ENCODE measurements at places on chromosomes 2 and 18.

- DNase-seq: no peak
These were observed 36.2 kb downstream of the SNED1 start for GRCh38 chr2:241034490-241035141.

GRCh38 chr2:3195641-3196476, 181.8 kb downstream of the EIPR1 start:
- no peak for DNase-seq

GRCh38 chr2:128797937-128798336, 479.3 kb upstream of the HS6ST1 start:
- no peak for DNase-seq

DNA sequence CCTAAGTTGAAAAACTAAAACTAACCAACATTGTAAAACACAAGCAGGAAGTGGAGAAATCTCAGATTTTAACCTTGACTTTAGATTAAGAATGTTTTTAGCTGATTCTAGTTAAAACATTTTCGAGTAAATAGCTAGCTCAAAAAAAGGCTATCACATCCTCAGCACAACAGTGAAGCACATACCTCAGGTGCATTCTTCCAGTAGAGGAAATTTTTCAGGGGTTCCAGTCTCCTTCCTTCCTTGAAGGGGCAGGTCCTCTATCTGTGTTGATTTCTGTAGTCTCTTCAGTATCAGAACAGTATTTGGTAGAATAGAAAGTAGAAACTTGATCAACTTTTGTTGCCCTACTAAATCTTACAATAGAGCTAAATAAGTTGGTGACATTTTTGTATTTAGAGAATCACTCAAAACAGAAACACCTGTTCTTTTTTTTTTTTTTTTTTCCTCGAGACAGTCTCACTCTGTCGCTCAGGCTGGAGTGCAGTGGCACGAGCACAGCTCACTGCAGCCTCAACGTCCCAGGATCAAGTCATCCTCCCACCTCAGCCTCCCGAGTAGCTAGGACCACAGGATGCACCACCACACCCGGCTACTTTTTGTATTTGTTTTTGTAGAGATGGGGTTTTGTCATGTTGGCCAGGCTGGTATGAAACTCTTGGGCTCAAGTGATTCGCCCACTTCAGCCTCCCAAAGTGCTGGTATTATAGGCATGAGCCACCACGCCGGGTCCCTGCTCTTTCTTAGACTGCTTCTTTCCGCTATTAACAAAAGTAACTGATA, 6.9 kb upstream of the GPR155 start:
- DNase-seq: peak; percentile 27

DNA sequence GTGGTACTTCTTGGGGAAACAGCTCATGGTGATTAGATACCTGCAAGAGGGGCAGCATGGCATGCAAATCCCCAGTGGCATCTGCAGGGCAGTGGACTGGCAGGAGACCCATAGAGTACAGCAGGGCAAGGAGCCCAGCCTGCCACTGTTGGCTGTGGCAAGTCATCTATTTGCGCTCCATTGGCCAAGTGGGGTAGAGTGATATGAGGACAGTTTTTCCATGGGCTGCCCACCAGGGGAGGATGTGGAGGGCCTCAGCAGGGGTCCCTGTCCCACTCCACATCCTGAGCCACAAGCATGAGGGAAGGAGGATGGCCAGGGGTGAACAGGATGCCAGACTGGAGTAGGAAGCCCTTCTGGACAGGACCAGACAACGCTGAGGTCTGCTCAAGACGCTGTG, 50.9 kb upstream of the OTOF start:
- no peak for DNase-seq

DNA sequence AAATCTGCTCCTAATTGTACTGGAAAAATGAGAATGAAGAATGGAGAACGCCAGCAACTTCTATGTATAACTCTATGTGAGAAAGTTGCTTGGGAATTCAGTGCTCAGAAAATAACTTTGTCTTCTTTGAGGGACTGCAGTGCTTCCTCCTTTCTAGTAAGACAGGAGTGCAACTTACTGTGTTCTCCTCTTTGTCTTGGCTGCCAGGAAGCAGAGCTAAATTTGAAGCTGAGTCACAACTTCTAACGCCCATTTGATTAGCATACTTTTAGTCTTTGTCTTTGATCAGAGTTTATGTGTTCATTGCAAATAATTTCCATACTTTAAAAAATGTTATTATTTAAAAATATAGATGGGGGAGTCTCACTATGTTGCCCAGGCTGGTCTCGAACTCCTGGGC, 6.6 kb downstream of the ARHGAP25 start:
- peak; percentile 17 for DNase-seq

DNA sequence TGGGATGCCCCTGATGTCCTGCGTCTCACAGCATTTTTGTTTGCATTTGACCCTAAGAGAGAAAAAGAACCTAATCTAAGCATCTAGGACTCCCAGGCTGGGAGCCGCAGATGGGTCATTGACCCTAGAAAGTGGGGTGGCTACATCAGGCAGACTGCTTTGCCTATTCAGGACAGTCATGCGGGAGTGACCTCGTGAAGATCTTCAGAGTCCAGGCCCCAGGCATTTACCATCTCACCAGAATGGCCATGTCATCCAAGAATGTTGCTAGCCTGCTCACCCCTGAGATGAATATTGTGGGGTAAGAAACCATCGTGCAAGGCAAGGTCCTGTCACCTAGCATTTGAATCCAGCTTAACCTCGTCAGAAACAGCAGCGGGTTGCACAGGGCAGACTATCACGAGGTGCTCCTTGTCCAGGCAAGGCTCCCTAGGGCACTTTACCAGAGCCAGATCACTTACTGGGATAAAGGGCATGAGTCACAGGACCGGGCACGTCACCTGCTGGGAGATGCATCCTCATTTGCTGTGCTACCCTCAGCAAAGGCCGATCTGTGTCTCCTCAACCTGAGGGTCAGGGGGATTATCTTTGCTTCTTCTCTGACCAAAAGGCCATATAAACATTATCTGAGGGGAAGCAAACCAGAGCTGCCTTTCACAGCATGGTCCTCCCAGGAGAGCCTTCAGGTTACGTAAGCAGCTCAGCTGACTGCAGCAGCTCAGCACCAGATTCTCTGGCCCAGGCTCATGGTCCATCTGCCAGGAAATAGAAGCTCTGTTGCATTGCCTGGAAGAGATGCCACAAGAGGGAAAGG, 162.3 kb downstream of the ACKR3 start:
- DNase-seq: no peak

DNA sequence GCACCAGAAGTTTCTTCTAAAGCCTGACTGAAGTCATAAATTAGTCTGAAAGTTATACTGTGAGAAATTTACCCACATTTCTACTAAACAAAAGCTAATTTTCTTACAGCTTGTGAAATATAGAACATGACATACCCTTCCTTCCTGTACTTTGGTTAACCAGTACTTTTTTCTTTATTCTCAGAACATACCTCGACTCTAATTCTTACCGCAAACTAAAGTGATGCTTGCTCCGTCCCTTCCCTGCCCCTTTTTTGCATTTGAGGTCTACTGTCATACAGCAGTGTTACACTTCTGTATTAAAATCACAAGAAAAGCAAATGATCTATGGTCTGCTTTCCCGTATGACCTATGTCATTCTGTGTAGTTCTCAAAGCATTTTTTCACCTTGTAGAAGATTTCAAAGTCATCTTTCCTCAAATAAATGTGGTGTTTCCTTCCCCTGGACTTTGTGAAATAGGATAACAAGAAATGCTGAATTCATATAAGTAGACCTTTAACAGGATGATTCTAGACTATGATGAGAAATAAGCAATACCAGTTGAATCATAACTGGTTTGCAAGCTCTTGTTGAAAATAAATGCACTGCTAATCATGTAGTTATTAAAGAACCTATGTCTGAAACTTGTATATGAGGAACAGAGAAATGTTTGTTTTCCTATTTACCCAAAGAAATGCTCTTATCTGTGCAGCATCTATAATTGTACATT, 30.4 kb downstream of the CYTIP start:
- DNase-seq: peak; percentile 54

- no peak for DNase-seq
These were observed 14.8 kb upstream of the CWC22 start for GRCh38 chr2:180021850-180022249.

DNA sequence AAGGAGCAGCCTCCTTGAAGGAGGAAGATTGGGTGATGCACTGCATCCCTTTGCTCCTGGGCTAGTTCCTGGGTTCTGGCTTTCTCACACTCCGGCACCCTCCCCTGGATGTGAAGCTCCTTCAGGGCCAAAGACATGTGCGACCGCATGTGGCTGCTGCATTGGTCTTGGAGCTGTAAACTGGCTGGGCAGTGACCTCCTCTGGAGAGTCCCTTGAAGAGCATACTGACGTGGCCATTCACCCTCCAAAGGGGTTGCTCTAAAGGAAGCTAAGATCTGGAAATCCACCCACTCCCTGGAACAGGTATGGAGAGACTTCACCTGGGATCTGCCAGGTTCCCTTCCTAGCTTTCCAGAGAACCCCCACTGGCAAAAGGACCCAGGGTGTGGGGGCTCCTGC, 62.1 kb downstream of the TMEM17 start:
- DNase-seq: no peak

- DNase-seq: peak; percentile 68
These were observed 638 bp downstream of the ST3GAL5 start for GRCh38 chr2:85888020-85888683.

GRCh38 chr2:44801841-44802776, 139.4 kb upstream of the SIX3 start:
- peak; percentile 23 for DNase-seq

DNA sequence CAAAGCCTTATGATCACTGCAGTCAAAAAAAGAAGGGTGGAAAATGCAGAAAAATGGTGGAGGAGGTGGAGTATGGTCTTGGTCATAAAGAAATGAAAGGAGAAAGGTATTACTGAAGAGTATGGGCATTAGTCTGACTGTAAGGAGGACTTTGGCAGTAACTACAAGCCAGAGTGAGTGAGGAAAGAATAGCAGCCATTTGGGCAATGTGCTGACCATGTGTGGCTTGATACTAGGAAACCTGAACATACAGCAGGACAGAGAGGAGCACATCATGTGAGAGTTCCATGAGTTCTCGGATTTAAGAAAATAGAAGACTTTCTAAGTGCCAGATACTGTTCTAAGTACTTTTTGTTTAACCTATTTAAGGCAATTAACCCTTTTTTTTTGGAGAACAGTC, 8.5 kb downstream of the DTNA start:
- no peak for DNase-seq

GRCh38 chr2:239870863-239871262, 154.3 kb downstream of the NDUFA10 start:
- DNase-seq: no peak

- no peak for DNase-seq
These were observed 9.7 kb downstream of the RAB11FIP5 start for GRCh38 chr2:73103018-73103542.

GRCh38 chr2:191951832-191952231, 104.9 kb upstream of the CAVIN2 start:
- no peak for DNase-seq

- no peak for DNase-seq
These were observed 104.7 kb upstream of the ARHGAP28 start for GRCh38 chr18:6624661-6625311.

- DNase-seq: no peak
These were observed 154.2 kb downstream of the MIB1 start for GRCh38 chr18:21894619-21895367.

GRCh38 chr2:239042046-239042445, 194.2 kb downstream of the TWIST2 start:
- no peak for DNase-seq

GRCh38 chr2:85549826-85550225, 10.9 kb downstream of the MAT2A start:
- DNase-seq: no peak

GRCh38 chr18:21074336-21075323, 37.0 kb downstream of the ROCK1 start:
- DNase-seq: no peak

DNA sequence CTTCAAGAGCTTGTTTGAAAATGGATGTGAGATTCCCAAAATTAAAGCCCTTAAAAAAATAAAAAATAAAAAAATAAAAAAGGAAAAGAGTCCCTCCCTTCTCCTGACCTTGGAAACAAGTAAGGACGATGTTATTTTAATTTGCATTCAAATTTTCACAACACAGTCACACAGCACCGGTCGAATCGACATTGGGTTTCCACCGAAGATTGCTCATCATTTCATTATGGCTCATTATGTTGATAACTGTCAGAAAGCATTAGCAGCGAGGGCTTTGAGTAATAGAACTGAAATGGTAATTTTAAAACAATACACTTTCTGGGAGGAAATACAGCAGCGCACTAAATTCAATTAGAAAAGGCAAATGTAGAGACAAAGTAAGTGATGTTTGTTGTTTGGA, 78.7 kb downstream of the EPHA4 start:
- DNase-seq: no peak

DNA sequence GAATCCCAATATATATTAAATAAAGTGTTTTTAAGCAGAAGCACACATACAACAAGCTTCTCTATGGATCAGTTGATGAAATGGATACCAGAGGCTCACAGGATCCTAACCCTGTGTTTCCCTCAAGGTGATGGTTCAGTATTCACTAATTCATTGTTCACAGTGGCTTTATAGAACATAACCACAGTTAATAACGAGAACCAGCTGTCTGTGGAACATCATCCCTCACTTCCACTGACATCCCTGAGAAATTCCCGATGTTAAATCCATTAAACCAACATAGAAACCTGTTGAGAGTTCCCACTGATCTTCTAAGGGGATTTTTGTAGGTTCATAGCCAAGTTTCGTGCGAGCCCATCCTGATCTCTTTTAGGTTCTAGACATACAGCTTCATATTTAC, 29.0 kb downstream of the CCDC195 start:
- no peak for DNase-seq

- DNase-seq: peak; percentile 80
These were observed 37.8 kb downstream of the PCBP1 start for GRCh38 chr2:70124983-70125480.

- DNase-seq: no peak
These were observed 110.2 kb upstream of the THOC1 start for GRCh38 chr18:378079-378478.

GRCh38 chr2:214574084-214574781, 163.4 kb downstream of the VWC2L start:
- no peak for DNase-seq

- no peak for DNase-seq
These were observed 24.7 kb upstream of the NMUR1 start for GRCh38 chr2:231554748-231555545.

DNA sequence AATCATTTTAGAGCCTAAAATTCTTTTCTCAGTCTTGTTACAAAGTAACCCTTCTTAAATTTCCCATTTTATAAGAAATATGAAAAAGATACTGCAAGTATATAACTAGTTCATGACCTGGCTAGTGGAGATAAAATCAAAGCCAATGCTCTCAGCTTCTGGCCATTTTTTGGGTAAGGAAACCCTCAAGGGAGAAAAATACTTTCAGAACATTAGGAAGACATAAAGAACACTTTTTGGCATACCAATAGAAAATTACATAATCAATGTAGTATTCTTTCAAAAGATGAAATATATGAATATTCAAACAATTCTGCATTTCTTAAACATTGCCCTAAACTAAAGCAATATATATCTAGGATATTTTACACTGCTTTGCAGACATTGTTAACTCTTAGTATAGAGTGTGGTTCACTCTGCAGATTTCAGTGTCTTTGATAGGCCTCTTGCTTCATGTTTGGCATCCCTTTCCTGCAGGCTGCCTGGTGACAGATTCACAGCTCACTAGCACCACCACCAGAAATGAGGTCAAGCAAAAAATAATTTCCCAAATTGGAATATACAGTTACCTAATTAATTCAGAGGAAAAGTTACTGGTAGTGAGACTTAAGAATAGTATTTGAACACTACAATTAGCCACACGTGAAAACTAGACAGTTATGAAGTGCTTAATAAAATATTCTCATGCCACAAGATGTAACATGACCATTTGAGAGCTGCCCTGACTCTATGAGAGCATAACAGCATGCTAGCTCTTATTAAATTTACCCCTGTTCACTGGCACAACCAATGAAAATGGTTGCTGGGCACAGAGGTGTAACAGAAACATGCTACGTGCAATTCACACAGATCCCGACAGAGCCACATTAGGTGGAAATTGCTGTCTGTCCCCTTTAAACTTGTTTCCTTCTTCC, 36.0 kb downstream of the PAIP2B start:
- DNase-seq: no peak
